Mesenchymal stem cell (in vitro differentiated cells and primary cell): ENCODE measurements at places on chromosomes 11 and 22.

DNA sequence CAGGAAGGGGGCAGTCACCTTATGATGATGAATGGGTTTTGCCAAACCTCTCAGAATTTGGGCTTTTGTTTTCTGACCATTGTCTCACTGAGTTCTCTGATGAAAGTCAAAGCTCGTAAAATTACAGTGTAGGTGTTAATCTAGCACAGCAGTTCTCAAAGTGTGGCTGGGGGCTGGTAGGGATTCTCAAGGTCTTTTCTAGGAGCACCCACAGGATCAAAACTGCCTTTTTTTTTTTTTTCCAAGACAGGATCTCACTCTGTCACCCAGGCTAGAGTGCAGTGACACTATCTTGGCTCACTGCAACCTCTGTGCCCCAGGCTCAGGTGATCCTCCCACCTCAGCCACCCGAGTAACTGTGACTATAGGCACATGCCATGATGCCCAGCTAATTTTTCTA, 66.1 kb downstream of the C22orf31 start:
- DNase-seq: no peak

GRCh38 chr11:84594602-84595001, 1032.5 kb downstream of the DLG2 start:
- DNase-seq: no peak

DNA sequence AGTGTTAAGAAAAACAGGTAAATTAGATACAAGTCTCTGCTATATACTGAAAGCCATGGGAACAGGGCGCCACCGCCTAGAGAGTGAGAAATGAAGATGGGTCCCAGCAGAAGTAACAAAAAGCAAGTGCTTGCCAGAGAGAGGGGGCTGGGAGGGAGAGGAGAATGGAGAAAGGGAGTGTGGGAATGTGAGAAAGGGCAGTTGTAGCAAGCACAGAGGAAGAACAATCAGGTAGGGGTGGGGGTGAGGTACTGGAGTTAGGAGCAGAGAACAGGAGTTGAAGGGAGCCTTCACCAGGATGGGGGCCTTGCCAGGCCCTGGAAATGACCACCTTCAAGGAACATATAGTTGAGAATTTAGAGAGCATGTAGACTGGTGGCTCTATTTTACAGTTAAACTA, 66.8 kb downstream of the TCF20 start:
- DNase-seq: no peak

DNA sequence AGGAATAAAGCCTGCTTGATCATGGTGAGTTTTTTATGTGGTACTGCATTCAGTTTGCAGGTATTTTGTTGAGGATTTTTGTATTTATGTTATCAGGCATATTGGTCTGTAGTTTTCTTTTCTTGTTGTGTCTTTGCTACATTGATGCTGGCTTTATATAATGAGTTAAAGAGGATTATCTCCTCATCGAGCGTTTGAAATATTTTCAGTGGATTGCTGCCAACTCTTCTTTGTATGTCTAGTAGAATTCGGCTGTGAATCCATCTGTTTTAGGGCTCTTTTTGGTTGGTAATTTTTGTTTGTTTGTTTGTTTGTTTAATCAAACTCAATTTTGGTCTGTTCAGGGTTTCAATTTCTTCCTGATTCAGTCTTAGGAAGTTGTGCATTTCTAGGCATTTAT, 758.4 kb downstream of the KCNA4 start:
- DNase-seq: no peak

DNA sequence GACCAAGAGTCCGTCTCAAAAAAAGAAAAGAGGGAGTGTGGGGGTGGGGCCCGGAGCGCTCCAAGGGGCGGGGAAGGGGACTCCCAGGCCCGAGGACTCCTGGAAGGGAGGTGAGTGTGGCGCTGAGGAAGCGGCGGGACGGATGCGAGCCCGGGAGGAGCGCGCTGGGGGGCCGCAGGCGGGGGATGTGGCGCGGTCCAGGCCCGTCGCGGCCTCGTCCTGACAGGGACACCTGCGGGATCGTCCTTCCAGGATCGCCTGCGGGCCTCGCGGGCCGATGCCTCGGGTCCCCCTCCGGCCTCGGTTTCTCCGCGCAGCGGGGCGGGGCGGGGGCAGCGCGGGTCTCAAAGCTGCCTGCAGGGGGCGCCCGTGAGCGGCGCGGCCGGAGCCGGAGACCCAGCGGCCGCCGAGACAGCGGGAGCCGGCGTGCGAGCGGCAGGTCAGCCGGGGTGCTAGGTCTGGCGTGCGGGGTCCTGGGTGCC, 3.8 kb upstream of the ADORA2A start:
- DNase-seq: no peak

DNA sequence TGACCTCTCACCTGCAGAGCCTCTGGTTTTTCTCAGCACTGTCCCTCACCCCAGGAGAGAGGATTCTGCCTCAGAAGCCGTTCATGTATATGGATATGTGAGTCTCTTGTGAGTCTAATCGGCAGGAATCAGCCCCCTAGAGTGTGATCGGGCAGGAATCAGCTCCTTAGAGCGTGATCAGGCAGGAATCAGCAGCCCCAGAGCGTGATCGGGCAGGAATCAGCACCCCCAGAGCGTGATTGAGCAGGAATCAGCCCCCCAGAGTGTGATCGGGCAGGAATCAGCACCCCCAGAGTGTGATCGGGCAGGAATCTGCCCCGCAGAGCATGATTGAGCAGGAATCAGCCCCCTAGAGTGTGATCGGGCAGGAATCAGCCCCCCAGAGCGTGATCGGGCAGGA, 80.0 kb upstream of the EIF3D start:
- no peak for DNase-seq

- DNase-seq: no peak
These were observed 9.3 kb upstream of the NUP160 start for GRCh38 chr11:47857485-47857884.

DNA sequence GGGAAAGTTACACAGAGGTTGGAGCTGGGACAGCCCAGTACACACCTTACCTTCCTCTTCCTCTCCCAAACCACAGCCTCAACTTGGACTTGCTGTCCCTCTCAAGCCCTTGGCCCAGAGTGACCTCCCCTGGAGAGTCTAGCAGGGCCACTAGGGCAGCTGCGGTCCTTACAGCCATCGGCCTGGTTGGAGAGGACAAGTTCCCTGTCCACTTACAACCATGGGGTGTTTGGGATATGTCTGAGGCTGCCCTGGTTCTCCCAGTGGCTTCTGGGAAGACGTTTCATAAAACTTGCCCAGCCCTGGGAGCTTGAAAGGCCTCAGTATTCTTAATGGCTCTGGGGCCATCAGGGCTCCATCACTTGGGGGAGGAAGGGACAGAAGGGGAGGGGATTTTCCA, 13.1 kb upstream of the DGKZ start:
- DNase-seq: no peak

- no peak for DNase-seq
These were observed 35.9 kb downstream of the TCIRG1 start for GRCh38 chr11:68074584-68075352.

GRCh38 chr11:130171534-130171933, 12.0 kb downstream of the ST14 start:
- no peak for DNase-seq

- no peak for DNase-seq
These were observed 43.3 kb upstream of the PTPN5 start for GRCh38 chr11:18834754-18835466.
